Tongue (tissue), 3 donors: ENCODE measurements at places on chromosomes 16 and 17.
A peak's percentile ranks its signal among the peaks of the same experiment; 100 is the strongest.

- peak; percentile 42 for DNase-seq
Observed at GRCh38 chr17:5485270-5486205, at the start of gene DERL2. DERL2 (minus strand) TSS chr17:5486178; CDS start chr17:5486161, 17 bp downstream.

GRCh38 chr16:50881956-50882355, 140.1 kb downstream of the CYLD start:
- DNase-seq = no peak

DNA sequence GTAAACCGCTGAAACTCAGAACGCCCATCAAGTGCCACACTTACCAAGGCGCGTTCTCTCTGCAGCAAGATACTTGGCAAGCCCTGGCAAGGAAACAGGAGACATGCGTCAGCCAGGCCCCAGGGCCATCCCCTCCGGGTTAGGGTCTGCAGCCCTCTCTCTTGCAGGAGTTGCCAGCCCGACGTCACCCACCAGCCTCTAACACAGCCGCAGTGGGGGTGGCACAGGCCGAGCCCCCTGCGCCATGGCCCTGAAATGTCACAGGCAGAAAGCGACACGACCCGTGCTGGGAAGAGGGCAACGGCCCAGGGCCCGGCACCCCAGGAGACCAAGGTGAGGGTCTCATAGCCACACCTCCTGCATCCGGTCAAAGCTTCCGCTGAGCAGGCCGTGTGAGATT, 21.9 kb downstream of the ELAC2 start:
- DNase-seq = no peak

GRCh38 chr16:2791174-2791573, 3.8 kb upstream of the PRSS33 start:
- no peak for DNase-seq

DNA sequence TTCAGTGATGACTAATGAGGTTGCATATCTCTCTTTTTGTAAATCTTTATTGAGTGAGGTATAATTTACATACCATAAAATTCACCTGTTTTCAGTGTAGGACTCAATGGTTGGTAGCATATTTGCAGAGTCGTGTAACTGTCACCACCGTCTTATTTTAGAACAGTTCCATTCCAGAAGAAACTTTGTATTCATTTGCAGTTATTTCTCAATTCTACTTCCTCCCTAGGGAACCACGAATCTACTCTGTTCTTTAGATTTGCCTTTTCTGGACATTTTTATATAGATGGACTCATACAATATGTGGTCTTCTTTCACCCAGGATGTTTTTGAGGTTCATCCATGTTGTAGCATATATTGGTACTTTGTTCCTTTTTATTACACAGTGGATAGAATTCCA, 3.7 kb downstream of the FTO start:
- no peak for DNase-seq

GRCh38 chr16:64532691-64533090, 589.2 kb downstream of the CDH11 start:
- DNase-seq = no peak

DNA sequence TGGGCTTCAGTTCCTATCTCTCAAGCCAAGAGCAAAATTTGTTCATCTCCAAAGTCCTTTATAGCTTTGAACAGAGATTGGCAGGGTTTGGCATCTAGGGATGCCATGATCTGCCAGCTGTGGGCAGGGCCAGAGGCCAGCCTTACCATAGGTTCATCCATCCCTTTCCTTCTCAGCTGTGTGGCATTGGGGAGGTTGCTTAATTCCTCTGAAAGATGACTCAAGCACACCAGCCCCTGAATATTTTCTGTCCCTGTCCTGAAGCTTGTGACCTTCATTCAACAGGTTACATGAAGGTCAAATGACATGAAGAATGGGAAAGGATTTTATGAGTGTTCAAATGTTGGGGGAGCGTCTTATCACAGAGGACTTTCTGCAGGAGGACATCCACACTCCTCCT, 3.4 kb downstream of the MT1G start:
- DNase-seq = no peak

DNA sequence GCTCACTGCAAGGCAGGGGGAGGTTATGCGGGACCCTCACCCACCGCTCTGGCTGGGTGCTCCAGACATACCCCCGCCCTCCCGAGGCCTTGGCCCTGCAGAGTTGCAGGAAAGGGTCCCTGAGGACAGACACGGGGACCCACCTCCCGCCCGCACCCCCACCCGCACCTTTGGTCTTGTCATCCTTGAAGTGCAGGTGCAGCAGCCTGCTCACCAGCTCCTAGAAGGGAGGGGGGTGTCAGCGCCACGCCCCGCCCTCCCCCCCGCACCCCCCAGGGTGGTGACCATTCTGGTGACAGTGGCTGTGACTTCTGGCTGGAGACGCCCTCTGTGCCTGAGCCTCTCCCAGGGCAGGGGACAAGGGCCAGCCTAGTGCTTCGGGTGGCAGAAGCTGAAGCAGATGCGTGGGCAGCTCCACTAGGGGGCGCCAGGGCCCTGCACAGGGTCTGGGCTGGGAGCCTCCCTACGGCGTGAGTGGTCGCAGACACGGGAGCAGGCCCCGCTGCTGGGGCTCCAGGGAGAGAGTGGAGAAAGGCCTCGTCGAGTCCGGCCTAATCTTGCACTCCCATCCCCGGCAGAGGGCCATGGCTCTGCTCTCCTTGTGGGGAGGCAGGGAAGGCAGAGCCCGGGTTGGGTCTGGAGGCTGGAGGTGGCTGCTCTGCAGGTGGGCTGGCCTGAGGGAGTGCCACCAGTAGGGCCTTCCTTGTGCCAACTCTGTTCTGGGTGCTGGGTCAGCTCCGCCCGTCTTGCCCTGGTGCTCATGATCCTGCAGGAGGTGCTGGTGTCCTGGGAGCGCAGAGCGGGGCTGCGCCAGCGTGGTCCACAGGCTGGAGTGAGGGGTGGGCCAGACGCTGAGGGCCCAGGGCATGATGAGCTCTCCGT, 2.7 kb downstream of the CENPX start:
- no peak for DNase-seq

DNA sequence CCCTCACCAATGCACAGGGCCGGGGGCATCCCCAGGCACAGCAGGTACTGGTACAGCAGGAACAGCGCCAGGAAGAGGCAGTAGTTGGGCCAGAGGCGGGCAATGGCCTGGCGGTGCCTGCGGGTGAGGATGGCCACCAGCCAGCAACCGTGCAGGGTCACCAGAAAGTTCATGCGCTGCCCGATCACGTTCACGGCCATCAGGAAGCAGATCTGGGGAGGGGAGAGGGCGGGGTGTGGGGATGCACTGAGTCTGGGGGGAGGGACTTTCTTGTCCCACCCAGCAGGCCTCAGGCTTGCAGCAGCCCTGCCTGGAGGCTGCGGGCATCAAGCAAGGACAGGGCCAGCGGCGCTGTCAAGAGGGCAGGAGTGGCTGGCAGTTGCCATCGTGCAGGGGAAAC, 25.4 kb downstream of the CTU2 start:
- no peak for DNase-seq

DNA sequence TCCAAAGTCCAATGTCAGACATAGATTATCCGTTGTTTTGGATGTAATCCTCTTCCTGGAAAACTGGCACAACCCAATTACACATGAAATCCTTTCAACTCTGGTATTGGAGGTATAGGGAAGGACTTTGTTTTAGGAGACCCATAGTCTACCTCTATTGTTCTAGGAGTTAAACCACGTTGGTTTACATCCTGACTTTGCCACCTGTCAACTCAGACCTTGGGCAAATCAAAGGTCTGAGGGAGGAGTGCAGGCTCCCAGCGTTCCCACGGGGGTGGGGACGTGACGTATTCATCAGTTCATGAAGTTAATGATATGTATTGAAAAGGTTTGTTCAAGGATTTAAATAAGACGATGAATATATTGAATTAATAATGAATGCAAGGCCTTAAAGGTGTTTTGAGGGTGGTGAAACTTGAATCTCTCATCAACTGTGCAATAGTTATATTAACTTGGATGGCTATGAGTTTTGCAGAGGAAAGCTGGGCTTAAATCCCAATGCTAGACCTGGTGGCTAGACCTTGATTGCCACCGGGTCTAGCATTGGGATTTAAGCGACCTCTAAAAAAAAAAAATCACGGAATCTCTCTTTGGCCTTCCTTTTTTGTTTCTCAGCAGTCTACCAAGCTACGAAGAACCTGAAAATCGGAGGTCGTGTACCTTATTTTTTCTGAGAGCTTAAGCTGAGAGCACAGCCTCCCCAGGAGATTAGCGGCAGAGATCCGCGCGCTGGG, 744 bp upstream of the NF1 start:
- DNase-seq = no peak

GRCh38 chr16:74903120-74903519, 81.8 kb downstream of the WDR59 start:
- no peak for DNase-seq

- DNase-seq = no peak
Observed at GRCh38 chr16:86994651-86995171, 322.5 kb downstream of the C16orf95 start.

GRCh38 chr17:64377769-64378282, 12.8 kb downstream of the PECAM1 start:
- no peak for DNase-seq

DNA sequence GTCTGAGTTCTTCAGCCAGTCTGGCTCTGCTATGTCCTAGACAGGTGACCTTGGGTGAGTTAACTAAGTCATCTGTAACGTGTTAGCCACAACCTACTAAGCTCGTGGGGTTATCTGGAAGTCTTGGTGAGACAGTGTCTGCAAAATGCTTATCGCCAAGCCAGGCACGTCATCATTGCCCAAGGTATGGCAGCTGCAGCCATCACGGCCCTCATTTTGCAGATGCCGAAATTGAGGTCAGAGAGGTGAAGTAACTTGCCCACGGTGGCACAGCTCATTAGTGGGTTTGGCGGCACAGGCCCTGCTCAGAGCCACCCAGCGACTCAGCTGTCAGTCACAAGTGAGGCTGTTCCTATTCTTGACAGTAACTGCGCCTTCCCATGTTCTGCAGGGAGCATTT, 79.8 kb downstream of the CMIP start:
- DNase-seq = no peak

GRCh38 chr16:55540221-55540620, 26.3 kb upstream of the CAPNS2 start:
- DNase-seq = no peak

GRCh38 chr17:57946798-57947358, 8.3 kb downstream of the CUEDC1 start:
- DNase-seq = peak; percentile 64

- no peak for DNase-seq
Observed at GRCh38 chr17:5809580-5810188, 225.4 kb upstream of the NLRP1 start.

DNA sequence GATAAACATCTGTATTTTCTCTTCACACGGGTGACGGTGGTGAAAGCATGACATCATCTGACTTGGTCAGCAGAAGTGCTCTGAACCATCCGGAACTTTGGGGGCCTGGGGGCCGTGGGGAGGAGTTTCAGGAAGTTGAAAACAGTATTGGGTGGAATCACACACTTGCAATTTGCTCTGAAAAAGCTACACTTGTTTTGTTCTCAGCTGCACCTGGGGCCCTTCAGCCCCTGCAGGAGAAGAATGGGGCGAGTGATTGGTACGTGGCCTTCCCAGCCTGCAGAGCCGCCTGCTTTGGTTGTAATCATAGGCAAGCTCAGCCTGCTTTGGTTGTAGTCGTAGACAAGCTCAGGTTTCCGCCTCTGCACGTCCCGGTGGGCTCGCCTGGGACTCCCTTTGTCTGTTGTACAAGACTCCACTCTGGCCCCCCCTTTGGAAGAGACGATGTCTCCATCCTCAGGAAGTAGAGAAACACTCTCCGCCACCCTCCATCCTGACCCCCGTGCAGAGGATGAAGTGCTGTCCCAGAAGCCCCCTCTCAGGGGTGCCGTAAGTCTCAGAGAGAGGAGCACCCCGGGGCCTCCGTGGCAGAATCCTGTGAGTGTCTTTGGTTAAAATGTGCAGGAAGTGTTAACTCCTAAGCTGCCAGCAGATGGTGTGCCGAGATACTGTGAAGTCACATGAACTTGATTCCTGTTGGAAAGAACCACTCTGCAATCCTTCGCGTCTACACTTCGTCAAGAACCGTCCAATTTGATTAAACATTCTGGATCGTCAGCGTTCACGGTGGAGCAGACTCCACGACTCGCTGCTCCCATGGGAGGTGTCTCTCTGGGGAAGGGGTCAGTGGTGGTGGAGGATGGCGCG, 5.4 kb downstream of the BANP start:
- DNase-seq = peak; percentile 74

GRCh38 chr16:81936209-81937000, 74.9 kb downstream of the SDR42E1 start:
- no peak for DNase-seq

- DNase-seq = no peak
Observed at GRCh38 chr16:79134300-79134699, 466.2 kb downstream of the MAF start.

DNA sequence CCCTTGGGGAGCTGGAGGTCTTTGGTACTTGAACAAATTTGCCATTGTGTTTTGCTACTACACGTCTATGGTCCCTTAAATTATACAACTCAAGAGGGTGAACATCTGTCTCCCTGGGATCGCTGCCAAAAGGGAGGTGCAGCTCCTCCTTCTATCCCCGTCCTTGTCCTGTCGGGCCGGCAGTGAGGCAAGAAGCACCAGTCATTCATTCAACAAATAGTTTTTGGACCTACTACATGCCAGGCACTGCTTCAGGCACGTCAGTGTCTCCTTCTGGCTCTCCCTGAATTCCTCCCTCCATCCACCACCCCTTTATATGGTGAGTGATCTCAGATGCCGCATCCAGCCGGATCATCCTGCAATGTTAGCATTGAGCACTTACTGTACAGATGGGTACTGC, 2.2 kb upstream of the RPL38 start:
- DNase-seq = peak; percentile 92

GRCh38 chr17:62008294-62008693, 56.8 kb downstream of the MED13 start:
- DNase-seq = no peak

DNA sequence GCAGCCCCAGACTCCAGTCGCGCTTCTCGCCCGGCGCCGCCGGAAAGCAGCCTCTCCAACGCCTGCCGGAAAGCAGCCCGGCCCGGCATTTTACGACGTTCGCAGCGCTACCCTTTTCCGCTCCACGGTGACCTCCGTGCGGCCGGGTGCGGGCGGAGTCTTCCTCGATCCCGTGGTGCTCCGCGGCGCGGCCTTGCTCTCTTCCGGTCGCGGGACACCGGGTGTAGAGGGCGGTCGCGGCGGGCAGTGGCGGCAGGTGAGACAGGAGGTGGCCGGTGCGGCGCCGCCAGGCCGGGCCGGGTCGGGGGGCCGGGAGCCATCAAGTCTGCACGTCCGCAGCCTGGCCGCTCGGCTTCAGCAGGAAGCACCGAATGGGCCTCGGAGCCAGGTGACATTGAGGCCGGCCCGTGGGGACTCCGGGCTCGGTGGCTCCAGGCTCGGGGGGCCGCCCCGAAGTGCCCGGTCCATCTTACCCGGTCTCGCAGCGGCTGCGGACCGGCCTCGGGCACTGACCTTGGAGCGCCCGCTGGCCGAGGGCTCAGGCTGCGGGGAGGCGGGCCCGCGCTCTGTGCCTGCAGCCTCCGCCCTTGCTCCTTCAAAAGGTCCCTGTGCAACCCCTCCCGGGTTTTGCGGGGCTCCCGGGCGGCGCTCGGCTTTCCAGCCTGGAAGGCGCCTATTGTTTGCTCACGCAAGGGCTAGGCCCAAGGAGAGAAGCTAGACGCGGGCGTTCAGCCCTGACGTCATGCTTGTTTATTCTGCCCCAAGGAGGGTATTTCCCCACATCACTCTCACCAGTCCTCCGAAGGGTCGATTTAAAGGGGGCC, at the start of the genes COX4I1 and EMC8:
Gene COX4I1 (plus strand): TSS at position 199 of the 824 bp plus-strand sequence. CDS start 1,511 bp downstream, outside the sequence.
Gene EMC8 (minus strand): TSS at position 48 of the 824 bp plus-strand sequence. CDS start 249 bp downstream, outside the sequence.
- peak; percentile 97 for DNase-seq
